Omental fat pad (tissue), 4 donors: ENCODE measurements at places on chromosomes 2 and 18.

GRCh38 chr18:38318416-38318815 is 752.8 kb upstream of the CELF4 start:
- no peak for DNase-seq

GRCh38 chr18:50611529-50611941 is 51.6 kb downstream of the MAPK4 start:
- no peak for DNase-seq

- DNase-seq: no peak
These were observed 49.3 kb downstream of the USP37 start for GRCh38 chr2:218518876-218519275.

GRCh38 chr18:5512176-5512575 is 31.6 kb downstream of the EPB41L3 start:
- DNase-seq: no peak

DNA sequence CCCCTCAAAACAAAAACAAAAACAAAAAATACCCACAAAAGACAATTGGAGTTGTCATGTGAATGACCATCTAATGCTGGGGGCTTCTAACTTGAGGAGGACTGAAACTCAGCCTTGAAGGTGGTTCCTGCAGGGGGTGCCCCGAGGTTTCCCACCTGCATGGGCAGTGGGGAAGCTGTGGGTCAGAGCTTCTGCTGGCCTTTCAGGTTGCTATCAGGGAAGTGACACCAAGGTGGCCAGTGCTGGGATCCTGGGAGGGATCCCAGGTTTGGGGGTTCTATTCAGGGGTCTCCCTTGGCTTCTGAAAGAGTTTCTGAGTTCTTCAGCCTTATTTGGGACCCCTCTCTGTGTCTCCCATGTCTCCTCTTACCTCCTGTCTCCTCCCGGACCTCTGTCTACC is 62.8 kb downstream of the LDLRAD4 start:
- no peak for DNase-seq

GRCh38 chr2:200616193-200616592 is 30.4 kb downstream of the AOX1 start:
- no peak for DNase-seq

DNA sequence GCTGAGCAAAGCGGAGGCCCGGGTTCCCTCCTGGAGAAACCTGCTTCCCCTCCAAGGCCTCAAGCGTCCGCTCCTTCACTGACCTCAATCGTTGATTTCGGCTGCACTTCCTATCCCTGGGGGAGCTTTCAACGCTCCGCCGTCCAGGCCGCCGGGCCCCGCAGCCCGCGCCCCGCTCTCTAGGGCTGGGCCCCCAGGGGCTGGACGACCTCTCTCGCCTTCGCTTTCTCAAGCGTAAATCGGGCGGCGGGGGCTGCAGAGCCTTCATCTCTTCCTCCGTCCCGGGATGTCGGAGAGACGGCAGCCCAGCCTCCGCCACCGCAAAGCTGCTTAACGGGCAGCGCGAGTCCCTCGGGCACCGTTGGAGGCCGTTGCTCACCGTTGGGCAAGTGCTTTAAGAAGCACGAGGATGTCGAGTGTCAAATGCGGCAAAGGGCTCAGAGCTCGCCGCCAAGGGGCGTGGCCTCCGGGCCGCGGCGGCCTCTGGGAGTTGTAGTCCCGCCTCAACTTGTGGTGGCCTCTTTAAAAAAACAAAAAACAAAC is 8.5 kb downstream of the HES6 start:
- peak; percentile 73 for DNase-seq

- no peak for DNase-seq
These were observed 190.1 kb upstream of the TNP1 start for GRCh38 chr2:217049956-217050355.

- DNase-seq: no peak
These were observed 115.1 kb upstream of the PELI1 start for GRCh38 chr2:64259312-64259711.

GRCh38 chr18:48345596-48345995 is 63.6 kb downstream of the ZBTB7C start:
- DNase-seq: no peak

- DNase-seq: no peak
These were observed 88.0 kb upstream of the RAB27B start for GRCh38 chr18:54740136-54740846.

- DNase-seq: no peak
These were observed 106.2 kb downstream of the INHBB start for GRCh38 chr2:120452131-120452530.

DNA sequence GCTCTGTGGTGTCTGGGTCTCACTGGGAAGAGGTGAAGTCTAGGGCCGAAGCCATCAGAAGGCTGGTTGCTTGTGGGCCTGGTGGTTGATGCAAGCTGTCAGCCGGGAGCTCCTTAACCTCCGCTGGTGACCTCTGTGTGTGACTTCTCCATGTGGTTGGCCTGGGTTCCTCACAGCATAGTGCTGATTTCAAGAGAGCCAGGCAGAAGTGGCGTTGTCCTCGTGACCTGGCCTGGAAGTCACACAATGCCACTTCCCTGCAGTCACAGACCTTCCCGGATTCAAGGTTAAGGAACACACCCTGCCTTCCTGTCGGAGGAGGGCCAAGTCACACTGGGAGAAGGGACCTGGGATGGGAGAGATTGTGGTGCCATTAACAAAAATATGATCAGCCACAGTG is 303.7 kb upstream of the HS6ST1 start:
- no peak for DNase-seq
